Aorta (tissue), 5 donors: ENCODE measurements at places on chromosomes 5 and 9. TPM values are rescaled to one million over a fixed set of nuclear protein-coding genes. Genes with fewer than 3 reads are reported as not detected.

DNA sequence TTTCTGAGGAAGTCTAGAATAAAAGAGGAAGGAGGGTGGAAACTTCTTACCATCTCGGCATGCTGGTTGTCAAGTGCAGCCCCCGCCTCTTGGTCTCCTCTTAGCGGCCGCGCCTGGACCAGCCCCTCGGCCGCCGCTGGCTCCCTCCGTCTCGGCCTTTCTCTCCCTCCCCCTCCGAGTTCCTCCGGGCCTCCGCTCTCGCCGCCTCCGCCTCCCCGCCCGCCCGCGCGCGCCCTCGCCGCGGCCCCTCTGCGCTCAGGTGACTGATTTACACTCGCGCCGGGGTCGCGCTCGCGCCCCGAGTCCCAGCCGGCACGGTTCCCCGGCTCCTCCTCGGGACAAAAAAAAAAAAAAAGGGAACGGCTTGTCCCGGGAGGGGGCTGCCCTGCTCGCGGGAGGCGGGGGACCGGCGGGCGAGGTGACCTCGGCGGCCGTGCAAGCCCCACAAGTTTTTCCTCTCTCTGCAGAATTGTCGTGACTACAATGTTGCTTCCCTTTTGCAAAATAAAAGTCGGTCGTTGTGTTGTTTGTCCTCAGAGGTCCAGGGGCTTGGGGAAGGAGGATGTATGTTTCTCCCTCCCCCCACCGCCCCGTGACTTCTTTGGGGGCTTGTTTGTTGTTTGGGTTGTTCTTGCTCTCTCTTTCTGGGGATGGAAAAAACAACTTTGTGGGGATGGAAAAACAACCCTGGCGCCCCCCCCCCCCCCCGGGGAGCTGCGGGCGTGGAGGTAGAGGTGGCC lies at the start of gene BNC2:
TSS of gene BNC2 (minus strand) at position 75 of the 740 bp plus-strand sequence. CDS start at position 53, 22 bp downstream.
- peak; percentile 81 for DNase-seq

Gene DAPK1
- 26.7 TPM for total RNA-seq

Gene CNTNAP3B
- 16.3 TPM for total RNA-seq

Gene PDE8B
- 42.6 TPM for total RNA-seq

DNA sequence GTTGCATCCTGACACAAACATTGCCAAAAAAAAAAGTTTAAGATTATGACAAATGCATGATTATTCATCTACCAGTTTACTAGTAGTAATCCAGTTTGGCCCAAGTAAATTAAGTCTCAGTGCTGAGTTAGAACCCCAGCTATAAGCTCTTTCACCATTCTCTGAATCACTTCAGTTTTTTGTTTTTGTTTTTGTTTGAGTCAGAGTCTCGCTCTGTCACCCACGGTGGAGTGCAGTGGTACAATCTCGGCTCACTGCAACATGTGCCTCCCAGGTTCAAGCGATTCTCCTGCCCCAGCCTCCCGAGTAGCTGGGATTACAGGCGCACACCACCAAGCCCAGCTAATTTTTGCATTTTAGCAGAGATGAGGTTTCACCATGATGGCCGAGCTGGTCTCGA lies 1.5 kb upstream of the PCYOX1L start:
- no peak for DNase-seq

Gene TRIM36
- 23.9 TPM for total RNA-seq

- DNase-seq = no peak
Measured at GRCh38 chr5:108905805-108906204, 158.1 kb downstream of the FER start.

DNA sequence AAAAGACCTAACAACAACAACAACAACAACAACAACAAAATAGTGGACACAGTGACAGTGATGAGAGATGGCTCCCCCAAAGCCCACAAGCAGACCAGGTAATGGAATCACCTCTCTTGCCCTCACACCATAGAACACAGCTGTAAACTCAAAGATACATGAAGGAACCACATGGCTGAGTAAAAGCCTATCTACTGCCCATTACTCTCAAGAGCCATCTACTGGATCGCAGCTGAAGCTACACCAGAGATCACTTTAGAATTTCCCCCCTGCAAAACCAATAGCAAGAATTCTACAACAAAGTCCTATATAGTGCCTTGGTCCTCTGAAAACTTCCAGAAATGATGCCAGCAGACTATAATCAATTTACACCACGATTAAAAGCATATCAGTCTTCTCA lies 1537.6 kb upstream of the CDH9 start:
- no peak for DNase-seq

DNA sequence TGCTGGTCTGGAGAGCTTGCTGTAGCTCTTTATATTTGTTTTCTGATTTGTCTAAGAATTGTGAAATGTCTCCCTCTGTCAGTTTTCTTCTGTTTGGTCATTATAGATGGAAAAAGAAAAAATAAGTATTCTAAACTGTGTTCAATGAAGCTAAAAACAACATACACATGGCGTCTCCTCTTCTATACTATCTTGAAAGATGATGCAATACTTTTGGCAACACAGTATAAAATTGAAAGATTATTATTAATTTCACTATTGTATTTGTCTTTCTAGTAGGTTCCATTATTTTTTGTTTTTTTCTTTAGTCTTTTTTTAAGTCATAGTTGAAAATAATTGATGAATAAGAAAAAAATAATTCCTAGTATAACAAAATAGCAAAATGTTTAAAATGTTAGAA lies 22.5 kb downstream of the CCDC192 start:
- DNase-seq = no peak

Gene CARTPT
- total RNA-seq = not detected

- DNase-seq = peak; percentile 94
Measured at GRCh38 chr9:130446101-130446861, 1.5 kb downstream of the ASS1 start.

GRCh38 chr5:81552852-81553566 lies 159.1 kb upstream of the ACOT12 start:
- DNase-seq = no peak

DNA sequence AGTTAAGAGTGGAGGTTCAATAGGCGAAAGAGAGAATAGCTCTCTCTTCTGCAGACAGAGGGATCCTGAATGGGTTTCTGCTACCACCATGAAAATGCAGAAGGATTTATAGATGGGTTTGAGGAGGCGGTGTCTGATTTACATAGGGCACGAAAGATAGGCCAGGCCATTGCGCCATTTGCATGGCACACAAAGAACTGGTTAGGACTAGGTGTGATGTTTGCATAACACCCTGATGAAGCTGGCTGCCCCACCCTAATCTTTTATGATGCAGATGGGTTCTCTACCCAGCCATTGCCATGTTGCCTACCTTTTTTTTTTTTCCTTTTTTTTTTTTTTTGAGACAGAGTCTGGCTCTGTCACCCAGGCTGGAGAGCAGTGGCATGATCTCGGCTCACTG lies 51.4 kb upstream of the PDZD2 start:
- no peak for DNase-seq

Gene FOXD4L5
- 0.19 TPM for total RNA-seq

Gene GADD45G
- total RNA-seq = 4.5 TPM

GRCh38 chr5:174327317-174327864 lies 281.9 kb downstream of the NSG2 start:
- DNase-seq = peak; percentile 82

DNA sequence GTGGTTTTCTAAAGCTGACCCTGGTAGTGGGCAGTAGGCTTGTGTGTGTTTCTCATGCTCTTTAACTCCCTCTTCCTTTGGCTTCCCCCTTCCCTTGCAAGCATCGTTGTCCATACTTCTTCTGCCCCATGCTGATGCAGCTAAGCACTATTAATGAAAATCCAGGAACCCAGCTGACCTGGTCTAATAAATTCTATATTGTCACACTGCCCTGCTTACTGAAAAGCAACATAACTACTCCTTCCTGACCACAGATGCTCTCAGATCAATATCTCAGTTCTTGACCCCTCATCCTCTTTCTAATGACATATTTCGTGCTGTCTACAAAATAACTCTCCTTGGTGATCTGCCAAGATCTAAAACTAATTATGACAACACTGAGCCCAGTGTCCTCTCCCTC lies 405.5 kb downstream of the EFNA5 start:
- DNase-seq = no peak

- DNase-seq = no peak
Measured at GRCh38 chr9:116264361-116264760, 110.8 kb downstream of the PAPPA start.

Gene ZFP2
- 3.4 TPM for total RNA-seq

DNA sequence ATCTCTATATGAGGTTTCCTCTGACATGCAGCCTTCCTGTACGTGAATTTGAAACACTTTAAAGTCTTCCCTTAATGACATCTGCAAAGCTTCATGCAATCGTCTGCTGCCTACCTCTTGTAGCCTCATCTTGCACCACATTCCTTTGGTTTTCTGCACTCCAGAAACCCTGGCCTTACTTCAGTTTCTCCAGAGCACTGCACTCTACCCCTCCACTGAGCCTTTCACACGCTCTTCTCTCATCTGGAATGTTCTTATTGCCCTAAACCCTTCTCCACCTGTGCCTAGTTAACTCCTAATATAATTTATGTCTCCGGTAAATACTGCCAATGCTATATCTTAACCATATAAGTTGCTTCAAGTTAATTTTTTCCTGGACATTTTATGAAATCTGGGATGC lies 168.8 kb upstream of the SLC27A6 start:
- no peak for DNase-seq

- no peak for DNase-seq
Measured at GRCh38 chr5:91925249-91925648, 542.1 kb upstream of the ARRDC3 start.

DNA sequence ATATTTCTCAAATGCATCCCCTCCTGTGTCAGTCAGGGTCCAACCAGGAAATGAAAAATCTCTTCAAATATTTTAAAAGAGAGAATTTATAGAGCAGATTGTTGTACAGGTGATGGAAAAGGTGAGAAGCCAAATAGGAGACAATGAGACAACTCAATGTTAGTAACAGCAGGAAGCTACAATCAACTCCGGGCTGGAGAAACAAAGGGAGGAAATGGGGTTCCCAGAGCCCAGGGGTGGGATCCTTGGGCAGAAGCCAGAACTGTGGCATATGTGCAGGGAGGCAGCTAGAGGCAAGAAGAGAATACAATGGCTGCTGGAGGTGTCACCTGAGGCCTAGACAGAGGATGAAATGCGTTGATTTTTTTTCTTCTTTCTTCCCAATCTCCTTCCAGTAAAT lies 361.8 kb upstream of the ACTBL2 start:
- no peak for DNase-seq

Gene CDH6
- total RNA-seq = 5.2 TPM

DNA sequence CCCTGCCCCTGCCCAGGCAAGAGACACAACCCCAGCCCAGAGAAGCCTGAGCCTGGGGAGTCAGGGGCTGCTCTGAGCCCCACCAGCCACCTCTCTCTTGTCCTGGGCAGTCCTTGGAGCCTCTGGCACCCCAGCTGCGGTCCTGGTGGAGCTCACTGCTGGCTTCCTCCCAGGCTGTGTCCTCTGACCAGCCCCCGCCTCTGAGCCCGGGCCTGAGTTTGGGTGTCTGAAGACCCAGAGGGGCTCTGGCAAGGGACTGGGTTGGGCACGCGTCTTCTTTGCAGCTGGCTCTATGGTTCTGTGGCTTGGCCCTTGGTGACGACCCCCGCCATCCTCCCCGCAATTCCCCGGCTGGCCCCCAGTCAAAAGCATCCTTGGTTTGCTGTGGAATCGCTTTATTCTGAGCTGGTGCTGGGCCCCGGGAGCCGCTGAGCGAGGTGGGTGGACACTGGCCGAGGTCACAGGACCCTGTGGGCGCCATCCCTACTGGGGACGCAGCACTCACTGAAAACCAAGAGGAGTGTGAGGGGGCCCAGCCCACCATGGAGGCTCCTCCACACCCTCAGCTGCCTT lies 985 bp upstream of the LCN10 start:
- DNase-seq = no peak

- no peak for DNase-seq
Measured at GRCh38 chr9:115439641-115440040, 321.7 kb upstream of the TNC start.

DNA sequence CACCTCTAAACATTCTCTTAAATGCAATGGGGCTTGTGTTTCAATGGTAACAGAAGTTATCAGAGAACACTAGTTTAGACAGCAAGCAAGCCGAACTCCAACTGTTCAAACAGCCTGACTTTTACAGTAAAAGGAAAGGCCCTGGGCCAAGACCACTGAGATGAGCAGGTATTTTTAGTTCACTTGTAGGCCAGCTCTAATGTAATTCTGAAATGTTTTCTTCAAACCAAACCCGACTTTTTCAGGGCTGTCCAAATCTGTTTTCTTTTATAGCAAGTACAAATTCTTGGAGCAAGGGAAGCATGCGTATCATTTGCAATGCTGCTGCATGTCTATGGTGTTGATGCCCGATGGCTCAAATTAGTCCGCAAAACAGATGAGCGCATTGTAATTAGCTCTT lies 192.9 kb downstream of the SLF1 start:
- no peak for DNase-seq

Gene SLC45A2
- total RNA-seq = 0.54 TPM

Gene RGS7BP
- 6.8 TPM for total RNA-seq

Gene ZNF300
- total RNA-seq = 6.6 TPM

Gene PCDHA7
- 0.57 TPM for total RNA-seq

DNA sequence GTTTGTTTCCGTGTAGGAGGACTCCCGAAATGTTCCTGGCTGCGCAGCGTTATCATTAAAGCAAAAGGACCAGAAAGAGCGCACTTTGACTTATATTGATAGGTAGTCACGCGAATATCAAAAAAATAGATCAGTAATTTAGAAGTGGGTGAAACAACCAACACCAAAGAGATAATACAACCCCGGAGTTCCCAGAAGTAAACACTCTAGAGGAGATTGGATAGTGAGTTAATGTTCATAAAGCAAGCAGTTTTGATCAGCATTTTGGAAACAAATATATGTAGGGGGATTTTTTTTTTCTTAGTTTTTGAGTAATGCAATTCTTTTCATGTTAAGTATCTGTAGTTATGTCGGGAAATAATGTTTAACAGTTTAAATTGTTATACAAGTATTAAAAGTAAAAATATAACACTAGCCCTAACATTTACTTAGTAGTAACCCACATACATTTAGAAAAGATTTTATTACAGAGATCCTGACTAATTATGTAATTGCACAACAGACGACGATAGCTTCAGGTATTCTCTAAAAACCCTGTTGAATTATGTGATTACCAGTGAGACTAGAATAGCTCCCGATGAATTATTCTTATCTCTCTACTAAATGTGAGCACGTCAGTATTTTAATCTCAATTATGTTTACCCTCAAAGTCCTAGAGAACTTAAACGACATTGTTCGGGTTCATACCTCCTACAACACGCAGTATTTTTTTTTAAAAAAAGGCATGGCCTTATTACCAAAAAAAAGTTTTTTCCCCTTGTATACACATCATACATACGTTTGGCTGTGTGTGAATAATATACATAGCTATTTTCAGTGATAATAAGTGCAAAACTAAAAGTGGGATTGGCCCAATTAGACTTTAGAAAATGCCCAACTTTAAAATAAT lies 9.4 kb upstream of the NFIB start:
- DNase-seq = no peak

- DNase-seq = peak; percentile 81
Measured at GRCh38 chr9:128882677-128883603, 1.0 kb downstream of the LRRC8A start.

GRCh38 chr9:21966140-21966851 lies 27.9 kb downstream of the CDKN2A start:
- DNase-seq = peak; percentile 64

- DNase-seq = peak; percentile 62
Measured at GRCh38 chr9:137968235-137968634, 90.7 kb downstream of the CACNA1B start.

Gene MORN5
- not detected for total RNA-seq

- DNase-seq = no peak
Measured at GRCh38 chr5:51468196-51468595, 84.9 kb downstream of the ISL1 start.

GRCh38 chr9:96655198-96655851 lies at the start of gene PRXL2C:
TSS of gene PRXL2C (minus strand) at chr9:96655317. CDS start at chr9:96655281, 36 bp downstream.
- peak; percentile 98 for DNase-seq

Gene CATSPER3
- total RNA-seq = 0.63 TPM

- no peak for DNase-seq
Measured at GRCh38 chr9:136249877-136250559, 4.4 kb upstream of the QSOX2 start.

Gene LCN15
- total RNA-seq = not detected

GRCh38 chr5:171830686-171831085 lies 45.1 kb downstream of the SMIM23 start:
- DNase-seq = no peak
